ENCODE measurements at places on chromosomes 7 and 10.

- no peak for DNase-seq
Measured at GRCh38 chr10:113425541-113425951, 127.3 kb upstream of the HABP2 start.

DNA sequence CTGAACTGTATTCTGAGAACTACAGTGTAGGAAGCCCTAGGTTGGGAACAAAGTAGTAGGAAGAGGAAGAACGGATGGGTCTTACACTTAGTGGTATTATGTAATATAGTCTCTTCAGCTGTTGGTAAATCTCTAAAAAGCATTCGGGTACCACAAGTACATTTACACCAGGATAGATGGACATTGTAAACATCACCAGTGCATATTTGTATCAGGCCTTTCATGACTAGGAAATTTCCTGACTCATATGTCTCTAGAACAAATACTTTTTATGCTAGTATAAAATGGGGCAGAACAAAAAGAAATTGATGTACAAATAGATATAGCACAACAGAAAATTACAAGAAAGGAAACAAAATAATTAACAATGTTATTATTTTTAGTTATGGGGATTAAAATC is 21.5 kb upstream of the OR6B1 start:
- no peak for DNase-seq

- DNase-seq = no peak
Measured at GRCh38 chr10:132570771-132571649, 33.4 kb downstream of the INPP5A start.

DNA sequence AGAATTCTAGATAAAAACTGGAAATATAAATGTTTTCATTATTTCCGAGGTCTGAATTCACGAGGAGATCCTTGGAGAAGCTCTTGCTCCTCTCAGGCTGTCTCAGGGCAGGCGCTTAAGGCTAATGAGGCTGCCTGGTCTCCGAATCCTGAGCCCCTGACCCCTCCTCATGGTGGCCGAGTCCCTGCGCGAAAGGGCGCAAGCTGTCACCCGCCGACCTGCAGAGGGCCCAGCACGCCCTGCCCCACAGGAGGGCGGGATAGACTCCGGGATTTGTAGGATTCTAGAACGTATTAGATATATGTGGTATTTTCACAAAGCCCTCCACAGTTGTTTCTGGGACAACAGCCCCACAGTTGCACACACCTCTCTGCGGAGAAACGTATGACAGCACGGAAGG is 284.1 kb downstream of the ABCA13 start:
- no peak for DNase-seq

DNA sequence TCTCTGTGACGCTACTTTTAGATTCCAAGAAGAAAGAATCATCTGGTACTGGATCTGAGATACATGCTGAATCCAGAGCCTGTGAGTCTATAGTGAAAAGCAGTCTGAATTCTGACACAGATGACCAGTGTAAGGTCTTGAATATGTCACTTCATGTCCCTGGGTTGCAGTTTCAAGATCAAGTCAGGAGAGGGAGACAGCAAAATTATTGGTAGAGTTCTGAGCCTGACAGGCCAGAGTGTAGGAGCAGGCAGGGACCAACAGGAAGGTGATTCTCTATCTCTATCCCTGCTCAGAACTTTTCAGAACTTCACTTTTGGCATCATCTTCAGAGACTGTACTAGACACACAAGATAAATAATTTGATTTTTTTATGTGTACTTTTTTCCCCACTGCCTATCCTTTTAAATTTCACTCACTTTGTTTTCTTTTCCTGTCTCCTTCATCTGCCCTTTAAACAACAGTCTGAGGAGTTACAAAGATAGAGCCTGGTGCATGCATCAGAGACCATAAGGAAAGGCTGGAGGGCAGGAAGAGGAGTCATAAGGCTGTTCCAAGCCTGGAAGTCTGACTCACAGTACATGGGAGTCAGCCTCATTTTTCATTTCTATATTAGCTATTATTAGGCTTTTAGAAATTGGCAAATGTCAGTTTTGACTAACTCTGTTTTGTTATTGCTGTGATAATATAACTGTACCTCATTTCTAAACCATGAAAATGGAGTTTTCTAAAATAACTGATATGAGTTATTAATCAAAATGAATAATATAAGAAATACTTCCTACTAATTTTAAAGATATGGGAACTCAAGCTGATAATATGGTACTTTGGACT is 120.2 kb upstream of the TMEM229A start:
- no peak for DNase-seq

- DNase-seq = no peak
Measured at GRCh38 chr7:26918241-26918640, 53.9 kb upstream of the SKAP2 start.

GRCh38 chr10:36779238-36779846 is 346.1 kb upstream of the ANKRD30A start:
- no peak for DNase-seq

- no peak for DNase-seq
Measured at GRCh38 chr7:128347647-128348097, 4.0 kb upstream of the RBM28 start.

- DNase-seq = no peak
Measured at GRCh38 chr7:132158166-132158565, 418.1 kb downstream of the PLXNA4 start.

DNA sequence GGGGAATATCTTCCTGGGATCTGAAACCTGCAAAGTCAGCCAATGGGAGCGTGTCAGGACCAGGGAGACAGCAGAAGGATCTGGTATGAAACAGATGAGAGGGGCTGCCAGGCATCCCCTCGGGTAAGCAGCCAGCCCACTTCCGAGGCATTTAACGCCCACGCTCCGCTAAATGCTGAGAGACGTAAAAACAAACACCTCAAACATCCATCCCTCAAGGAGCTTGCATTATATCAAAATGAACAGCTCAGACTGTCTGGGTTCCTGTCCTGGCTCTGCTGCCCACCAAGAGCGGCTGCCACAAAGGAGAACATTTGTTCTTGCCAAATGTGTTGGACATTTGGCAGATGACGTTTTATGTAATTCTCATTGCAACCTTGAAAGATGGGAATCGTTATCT is 7.0 kb upstream of the SERPINE1 start:
- DNase-seq = no peak

- no peak for DNase-seq
Measured at GRCh38 chr7:498678-499641, 20.7 kb downstream of the PDGFA start.

DNA sequence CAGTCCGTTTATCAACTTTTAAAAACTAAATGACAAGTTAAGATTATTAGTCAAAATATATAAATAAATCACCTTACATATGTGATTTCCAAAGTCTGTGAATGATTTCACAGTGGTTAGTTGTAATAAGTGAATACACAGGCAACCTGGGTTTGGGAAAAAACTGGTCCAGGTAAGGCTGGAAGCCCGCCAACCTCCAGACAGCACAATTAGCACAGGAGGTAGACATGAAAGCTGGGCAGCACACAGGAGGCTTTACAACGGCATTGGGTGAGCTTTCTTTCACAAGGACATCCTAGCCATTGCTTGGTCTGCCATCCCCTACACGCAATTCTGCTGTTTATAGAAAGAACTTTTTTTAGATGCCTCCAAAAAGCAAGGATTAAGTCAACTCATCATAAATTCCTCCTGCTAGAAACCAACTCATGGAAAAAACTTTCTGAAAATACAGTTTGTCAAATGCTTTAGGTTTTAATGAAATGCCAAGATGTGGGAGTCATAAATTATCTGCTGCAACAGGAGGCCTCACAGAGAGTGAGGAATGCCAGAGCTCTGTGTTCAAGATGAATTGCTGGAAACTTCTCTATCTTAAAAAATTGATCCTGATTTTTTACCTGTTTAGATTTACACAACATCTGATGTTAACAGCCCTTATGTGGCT is 346.8 kb upstream of the NFE2L3 start:
- no peak for DNase-seq

DNA sequence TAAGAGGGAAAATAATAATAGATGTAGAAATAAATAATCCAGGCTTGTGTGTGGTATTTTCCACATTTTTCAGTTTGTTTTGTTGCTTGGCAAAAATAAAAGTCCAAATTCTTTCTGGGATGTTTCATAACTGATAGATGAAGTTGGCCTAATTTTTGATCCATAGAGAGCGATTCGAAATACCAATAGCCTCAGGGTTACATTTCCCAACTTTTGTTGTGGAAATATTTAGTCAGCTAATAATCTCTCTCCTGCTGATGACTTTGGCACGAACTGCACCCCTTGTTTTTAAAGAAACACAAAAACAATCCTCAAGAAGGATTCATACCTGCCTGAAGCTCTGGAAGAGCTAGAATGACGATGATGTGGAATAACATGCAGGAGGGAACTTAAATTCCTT is 483.2 kb downstream of the ADRA2A start:
- no peak for DNase-seq

GRCh38 chr7:68958571-68958970 is 639.7 kb upstream of the AUTS2 start:
- no peak for DNase-seq

- no peak for DNase-seq
Measured at GRCh38 chr7:14717816-14718215, 184.7 kb downstream of the DGKB start.

DNA sequence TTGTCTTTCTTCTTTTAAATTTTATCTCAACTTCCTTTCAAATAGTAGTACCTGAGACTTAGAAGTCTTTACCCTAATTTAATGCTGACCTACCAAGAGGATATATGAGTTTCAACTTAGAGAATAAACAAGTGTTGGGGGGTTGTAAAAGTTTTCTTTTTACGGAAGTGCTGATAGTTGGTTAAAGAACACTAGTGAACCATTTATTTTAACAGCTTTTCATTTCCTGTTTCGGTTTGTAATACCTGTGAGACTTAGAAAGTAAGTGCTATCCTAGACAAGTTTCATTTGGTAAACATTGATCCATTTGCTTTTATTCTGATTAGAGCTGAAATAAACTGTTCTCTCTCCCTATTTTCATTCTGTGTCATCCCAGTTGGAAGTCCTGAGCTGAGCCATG is 683.1 kb upstream of the SORCS1 start:
- no peak for DNase-seq

GRCh38 chr10:31765541-31765940 is 163.1 kb downstream of the ARHGAP12 start:
- DNase-seq = no peak

DNA sequence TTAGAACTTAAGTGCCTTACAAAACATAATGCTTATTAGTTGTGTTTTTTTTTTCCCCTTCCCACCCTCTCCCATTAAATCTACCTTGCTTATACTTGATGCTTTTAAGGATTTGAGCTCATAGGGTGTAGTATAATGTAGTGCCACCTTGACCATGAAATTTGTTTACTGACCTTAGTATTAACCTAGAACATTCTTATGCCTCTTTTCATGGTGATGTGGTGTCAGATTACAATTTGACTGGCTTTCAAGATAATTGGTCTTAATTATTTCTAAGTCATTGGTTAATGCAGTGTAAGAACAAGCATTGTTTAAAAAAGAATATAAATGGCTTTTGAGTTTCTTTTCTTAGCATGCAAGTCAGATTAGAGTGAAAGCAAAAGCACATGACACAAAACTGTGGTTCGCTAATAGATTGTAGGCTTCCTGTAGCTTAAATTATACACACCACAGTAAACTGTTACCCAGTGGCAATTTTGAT is 61.8 kb downstream of the ADD3 start:
- DNase-seq = no peak

GRCh38 chr7:27124096-27124901 is 6.3 kb downstream of the HOXA4 start:
- DNase-seq = no peak

DNA sequence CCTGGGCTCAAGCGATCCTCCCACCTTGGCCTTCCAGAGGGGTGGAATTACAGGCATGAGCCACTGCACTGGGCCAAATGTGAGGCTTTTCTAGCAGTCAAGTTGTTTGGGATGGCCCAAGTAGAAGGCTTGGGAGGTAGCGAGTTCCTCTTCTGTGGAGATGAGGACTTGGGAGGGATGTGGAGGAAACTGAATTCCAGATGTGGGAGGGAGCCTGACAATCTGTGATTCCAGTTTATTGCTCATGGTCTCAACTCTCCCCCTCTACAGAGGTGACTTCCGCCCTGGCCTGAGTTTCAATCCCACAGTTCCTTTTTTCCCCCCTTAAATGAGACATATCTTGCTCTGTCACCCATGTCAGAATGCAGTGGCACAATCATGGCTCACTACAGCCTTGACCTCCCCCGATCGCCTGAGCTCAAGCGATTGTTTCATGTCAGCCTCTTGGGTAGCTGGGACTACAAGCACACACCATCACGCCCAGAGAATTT is 3.4 kb downstream of the STYXL1 start:
- DNase-seq = no peak

- DNase-seq = no peak
Measured at GRCh38 chr10:100829097-100829870, 83.5 kb upstream of the SLF2 start.

DNA sequence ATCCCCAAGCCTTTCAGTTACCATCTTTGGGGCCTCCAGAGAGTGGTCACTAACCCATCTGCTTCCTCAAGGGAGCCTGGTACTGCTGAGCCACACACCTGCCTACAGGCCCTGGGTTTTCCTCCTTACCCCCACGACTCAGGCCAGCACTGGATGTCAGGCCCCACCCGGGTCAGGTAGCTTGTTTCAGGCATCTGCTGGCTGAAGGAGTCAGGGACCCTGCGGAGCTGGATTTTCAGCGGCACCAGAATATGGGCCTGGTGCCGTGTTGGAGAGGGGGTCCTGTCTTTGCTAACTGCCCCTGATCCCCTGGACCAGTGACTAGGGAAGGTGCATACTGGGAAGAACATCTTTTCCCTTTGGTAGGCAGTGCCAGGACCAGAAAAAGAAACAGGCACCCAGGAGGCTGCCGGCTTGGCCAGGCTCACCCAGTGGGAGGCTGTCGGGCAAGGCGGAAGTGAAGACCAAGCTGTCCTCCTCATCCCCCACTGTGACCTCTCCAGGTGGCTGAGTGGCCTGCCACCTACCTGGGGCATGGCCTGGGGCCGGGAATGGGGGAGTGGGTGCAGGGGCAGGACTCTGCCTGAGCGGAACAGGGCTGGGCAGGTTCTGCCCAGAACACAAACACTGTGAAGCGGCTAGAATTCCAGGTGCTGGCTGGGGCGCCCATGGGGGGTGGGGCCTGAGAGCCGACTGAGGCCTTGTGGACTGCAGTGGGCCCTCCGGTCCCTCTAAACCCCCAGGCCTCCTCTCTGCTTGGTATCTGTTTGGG is 12.4 kb upstream of the SAMD8 start:
- DNase-seq = no peak

DNA sequence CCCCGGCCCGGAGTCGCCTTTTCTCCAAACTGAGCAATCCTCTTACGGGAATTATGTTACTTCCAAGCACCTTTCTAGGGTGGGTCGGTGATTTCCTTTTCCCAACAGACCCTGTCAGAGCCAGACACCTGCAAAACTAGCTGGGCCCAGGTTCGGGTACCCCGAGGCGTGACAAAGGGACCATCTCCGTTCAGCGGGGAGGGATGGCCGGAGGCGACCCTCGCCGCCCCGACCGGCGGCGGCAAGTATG is 445 bp downstream of the PPA1 start:
- DNase-seq = no peak

GRCh38 chr7:159130820-159131219 is 13.8 kb downstream of the VIPR2 start:
- DNase-seq = no peak

DNA sequence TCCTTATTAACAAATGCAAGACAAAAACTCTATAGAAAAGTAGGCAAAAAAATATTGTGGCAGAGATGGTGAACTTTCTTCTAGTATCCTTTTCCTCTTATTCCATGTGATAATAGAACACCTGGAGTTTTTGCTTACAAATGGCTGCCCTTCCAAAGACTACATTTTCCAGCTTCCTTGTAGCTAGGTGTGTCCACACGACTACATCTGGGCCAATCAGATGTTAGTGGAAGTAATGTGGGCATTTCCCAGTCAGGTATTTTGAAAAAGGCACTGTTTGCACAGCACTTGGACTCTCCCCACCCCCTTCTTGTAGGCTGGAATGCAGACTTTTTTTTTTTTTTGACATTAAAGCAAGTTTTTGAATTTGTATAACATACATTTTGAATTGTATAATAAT is 105.5 kb upstream of the TBX20 start:
- DNase-seq = no peak
